ENCODE measurements at places on chromosomes 3 and 15.

DNA sequence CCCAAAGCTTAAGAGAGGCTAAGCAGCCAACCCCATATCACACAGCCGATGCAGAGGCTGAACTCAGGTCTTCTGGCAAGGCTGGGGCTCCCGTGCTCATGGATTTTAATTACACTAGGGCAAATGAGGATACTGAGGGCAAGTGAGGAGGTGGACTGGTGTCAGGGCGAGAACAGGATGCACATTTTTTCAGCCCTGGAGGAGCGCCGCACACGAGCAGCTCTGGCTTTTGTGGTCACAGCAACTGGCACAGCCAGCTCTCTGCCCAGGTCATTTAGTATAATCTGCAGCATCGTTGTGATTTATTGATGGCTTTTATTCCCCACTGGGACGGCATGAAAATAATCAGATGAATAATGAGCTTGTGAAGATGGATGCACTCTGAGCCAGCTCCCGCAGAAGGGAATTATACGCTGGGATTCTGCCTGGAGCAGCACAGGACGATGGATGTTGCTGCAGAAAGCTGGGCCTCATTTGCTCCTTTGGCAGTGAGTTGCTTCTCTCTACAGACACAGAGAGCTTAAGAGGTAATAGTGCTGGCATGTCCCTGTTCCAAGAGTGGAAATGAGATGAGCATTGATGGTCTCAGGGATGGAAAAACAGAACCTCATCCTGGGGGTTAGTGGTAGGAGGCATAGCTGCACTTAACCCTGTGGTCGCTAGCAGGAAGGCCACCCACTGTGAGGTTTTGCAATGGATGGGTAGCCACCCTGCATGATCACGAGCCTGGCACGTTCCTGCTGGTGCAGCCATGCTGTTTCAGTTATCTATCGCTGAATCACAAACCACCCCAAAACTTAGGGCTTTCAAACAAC is 135.4 kb downstream of the UACA start:
- no peak for DNase-seq

DNA sequence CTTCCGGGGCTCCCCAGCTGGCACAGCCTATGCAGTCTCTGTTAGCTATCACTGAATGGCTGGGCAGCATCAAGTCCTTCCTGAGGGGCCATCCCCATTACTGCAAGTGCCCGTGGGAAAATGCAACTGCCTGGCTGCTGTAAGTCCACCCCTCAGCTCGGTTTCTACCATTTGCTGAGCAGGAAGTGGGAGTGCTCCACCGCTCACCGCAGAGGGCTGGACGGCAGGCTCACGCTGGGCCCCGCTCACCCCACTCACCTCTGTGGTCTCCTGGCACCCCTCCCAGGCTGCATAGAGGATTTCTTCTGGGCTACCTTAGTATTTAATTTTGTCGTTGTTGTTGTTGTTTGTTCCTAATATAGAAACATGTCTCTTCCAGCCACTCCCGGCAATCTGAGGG is 270.2 kb downstream of the PLCL2 start:
- no peak for DNase-seq

GRCh38 chr3:69914395-69914794 is 85.1 kb upstream of the SAMMSON start:
- DNase-seq, result no peak

- DNase-seq, result no peak
Measured at GRCh38 chr3:33962396-33962795, 164.0 kb downstream of the PDCD6IP start.

- DNase-seq, result no peak
Measured at GRCh38 chr3:187958432-187959003, 195.4 kb upstream of the LPP start.

DNA sequence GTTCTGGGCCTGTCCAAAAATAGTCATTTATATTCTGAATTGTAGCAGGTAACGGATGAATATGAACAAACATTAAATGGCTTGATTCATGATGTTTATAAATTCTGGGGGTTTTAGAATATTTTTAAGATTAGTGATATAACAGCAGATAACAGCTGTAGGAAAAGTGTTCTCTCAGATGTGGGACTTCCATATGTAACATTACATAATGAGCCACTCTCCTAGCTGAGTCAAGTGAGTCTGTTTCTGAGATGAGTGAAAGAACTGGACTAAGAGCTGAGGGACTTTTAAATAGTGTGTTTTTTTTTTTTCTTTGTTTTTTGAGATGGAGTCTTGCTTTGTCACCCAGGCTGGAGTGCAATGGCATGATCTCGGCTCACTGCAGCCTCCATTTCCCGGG is 13.9 kb downstream of the YEATS2 start:
- DNase-seq, result no peak

DNA sequence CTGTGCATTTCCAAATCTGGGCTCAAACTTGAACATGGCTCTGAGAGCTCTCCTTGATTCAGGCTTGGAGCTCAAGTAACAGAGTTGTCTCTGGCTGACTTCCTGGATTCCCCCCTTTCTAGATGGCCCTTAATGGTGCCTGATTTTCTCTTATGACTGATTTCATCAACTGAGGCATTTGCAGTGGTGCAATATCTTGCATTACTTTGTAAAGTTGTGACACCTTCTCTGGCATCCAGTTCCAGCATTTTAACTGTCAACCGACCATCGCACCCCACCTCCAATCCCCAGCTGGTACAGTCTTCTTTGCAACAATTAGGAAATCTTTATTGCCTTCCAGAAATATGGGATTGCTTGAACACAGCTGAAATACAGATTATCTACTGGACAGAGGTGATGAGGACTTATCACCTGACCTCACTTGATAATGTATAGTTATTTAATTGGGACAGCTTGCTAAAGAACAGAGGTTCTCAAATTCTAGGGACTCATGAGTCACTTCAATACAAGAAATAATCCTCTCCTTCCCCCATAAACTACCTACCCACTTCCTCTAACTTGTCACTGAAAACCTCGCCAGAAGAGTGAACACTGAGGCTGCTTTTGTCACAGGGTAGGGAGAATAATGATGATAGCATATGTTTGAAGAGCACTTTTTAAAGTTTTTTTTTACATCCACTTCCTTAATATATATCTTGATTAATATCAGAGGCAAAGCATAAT is 41.8 kb downstream of the FILIP1L start:
- no peak for DNase-seq

DNA sequence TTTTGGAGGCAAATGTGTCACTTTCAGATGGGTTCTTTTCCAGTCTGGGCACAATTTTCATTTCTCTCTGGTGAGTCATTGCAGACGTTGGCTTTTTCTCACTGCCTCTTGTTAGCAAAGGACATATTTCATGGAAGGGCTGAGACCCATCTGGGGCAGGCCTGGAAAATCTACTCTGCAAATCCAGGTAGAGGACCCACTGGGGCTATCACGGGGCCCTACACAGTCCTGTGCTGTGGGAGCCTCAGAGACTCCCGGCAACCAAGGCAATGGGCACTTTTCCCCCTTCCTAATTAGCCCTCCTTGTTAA is 58.0 kb downstream of the HRH1 start:
- no peak for DNase-seq
